ENCODE measurements at places on chromosomes 13 and 19.

GRCh38 chr19:5774921-5775320 is 9.6 kb downstream of the PRR22 start:
- DNase-seq, result no peak

DNA sequence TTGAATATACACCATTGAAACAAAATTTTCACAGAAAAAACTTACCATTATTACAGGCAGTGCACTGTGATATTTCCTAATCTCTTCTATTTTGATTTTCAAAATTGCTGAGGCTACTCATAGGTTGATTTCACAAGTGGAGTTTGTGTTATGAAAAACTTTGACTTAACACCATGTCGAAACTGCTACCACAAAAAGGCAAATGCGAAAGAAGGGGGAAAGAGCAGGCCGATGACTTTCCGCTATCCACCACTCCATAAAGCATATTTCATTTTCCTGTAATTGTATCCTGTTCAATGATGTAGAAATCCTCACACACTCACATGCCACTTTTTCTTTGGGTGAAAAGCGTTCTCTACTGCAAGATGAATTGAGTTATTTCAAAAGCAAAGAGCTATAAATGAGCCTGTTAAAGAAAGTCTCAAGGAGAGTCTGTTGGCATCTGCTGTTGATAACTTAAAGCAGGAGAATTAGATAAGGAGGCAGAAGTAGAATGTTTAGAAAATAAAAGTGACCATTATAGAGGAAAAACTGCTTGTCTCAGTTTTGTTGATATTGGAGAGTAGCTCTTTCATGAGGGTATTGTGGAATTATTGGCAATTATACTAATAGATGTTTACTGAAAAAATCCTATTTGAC is 18.8 kb downstream of the KL start:
- no peak for DNase-seq

- no peak for DNase-seq
Observed at GRCh38 chr19:33032218-33032781, 32.4 kb downstream of the RHPN2 start.

GRCh38 chr13:44241638-44242037 is 132.0 kb upstream of the SERP2 start:
- DNase-seq, result no peak

- no peak for DNase-seq
Observed at GRCh38 chr19:12611361-12611699, 610 bp downstream of the ZNF791 start.

GRCh38 chr13:95948656-95949055 is 104.5 kb downstream of the UGGT2 start:
- no peak for DNase-seq

- DNase-seq, result no peak
Observed at GRCh38 chr13:39414339-39414738, 188.7 kb downstream of the LHFPL6 start.

GRCh38 chr19:13155472-13156359 is 5.5 kb downstream of the IER2 start:
- DNase-seq, result peak; percentile 90

DNA sequence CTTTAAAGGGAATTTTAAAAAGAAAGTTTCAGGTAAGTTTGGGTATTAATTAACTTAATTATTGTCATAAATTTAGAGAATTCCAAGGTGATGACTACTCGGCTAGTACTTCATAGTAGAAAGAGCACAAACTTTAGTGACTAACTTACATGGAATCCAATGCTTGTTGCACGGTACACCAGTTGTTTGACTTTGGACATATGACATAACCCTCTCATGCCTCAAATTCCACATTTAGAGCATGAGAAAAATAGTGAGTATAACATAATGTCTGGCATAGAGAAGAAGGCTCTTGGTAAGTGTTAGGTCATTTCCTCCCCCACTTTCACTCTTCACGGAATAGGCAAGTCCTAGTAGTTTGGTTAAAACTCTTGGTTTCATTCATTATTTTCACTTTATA is 1249.4 kb upstream of the SLC10A2 start:
- DNase-seq, result no peak

DNA sequence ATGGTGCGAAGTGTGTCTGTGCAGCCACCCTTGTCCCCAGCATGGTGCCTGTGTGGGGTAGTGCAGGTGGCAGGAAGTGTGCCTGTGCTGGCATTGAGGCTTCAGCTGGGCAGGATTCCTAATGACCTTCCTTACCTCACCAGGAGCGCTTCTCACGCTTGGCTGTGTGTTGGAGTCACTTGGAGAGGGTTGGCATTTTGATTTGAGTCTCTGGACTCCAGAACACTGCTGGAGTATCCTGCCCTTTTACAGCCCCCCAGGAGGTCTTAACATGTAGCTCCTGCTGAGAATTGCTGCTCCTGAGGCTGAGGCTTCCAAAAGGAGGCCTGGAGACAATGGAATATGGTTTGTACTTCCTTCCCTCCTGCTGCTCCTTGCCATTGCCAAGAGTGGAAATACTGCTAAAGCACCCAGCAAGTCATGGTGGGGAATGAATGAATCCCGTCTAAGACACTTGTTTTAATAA is 87.1 kb downstream of the ARHGEF7 start:
- no peak for DNase-seq

DNA sequence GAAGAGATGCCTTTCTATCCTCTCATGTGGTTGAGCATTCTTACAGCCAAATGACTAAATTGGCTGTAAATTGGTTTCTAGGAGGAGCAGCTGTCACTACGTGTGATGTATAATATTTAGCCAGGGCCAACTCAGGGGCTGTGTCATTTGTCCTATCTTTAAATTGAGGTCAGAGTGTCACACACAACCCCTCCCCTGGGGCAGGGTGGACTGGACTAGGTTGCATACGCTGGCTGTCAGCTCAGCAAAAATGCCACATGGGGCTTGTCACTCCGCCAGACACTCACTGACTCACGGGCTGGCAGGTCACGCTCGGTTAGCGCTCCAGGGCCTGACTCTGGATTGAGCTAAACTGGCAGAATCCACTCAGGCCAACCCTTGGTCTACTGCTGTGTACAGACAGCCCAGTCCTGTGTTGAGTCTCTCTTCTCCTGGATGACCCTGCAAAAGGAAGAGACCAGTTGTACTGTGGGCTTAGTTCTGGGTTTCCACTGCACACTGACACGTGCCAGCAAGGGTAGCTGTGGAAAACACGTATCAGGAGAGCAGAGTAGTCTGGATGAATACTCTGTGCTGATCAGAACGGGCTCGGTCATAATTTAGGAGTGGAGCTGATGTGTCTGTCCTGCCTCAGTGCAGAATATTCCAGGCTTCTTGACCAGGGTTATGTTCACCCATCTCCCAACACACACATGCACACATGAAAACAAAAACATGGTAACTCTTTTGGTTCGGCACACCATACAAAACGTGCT is 29.1 kb downstream of the SHISA2 start:
- DNase-seq, result no peak

- no peak for DNase-seq
Observed at GRCh38 chr13:99363949-99364348, 56.8 kb upstream of the GPR183 start.
